ENCODE measurements at places on chromosomes 7 and 10.

DNA sequence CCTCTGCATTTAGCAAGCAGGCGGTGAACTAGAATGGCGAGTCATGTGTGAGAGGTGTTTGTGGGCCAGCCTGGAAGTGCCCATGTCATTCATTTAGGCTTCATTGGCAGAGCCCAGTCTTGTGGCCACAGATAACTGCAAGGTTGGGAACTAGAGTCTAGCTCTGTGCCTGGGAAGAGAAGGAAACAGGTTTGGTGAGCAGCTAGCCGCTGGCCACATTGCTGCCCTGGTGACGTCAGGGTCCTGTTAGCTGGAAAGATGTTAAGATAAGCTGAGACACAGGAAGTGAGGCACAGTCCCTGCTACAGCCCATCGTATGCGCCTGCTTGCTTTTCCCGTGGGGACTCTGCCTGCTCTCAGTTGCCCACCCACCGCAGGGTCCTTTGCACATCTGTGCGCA, 185.5 kb downstream of the CAMK1D start:
- DNase-seq = no peak

GRCh38 chr10:69816521-69816920, 14.8 kb downstream of the COL13A1 start:
- DNase-seq = no peak

- DNase-seq = no peak
These were observed 140.6 kb upstream of the TMEM168 start for GRCh38 chr7:112930787-112931186.

- no peak for DNase-seq
These were observed 675.3 kb downstream of the INHBA start for GRCh38 chr7:41027428-41028115.

- DNase-seq = no peak
These were observed 391.6 kb downstream of the INHBA start for GRCh38 chr7:41311301-41311700.

DNA sequence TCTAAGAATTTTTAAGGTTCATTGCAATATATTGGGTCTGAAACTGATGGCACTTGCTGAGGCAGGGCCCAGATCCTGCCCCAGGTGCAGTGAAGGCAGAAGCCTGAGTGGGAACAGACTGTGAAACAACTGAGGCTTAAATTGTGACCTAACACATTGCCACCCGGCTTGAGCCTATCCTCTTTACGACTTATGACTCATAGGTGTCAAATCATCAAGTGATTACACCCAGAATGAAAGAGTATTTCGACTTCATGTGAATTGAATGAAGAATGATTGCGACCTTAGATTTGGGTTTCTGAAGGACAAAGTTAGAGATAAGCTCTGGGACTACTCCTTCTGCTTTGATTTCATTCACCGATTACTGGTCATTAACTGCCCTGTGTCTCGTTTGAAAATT, 200.9 kb downstream of the CREB5 start:
- DNase-seq = no peak

DNA sequence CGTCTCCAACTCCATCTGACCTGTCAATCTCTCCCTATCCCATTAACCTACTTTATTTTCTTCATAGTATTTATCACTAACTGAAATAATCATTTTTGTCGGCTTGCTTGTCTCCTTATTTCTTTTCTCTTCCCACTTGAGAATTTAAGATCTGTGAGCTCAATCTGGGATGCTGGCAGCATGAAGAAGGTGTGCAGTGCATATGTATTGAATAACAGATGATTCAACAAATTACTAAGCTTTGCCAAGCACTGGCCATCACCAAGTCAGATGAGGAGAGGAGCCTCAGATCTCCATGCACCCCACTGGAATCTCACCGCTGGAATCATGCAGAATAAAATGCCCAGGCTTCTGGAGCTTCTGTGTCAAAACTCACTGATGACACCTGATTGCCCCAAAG, 47.6 kb upstream of the PPP1R3C start:
- no peak for DNase-seq

DNA sequence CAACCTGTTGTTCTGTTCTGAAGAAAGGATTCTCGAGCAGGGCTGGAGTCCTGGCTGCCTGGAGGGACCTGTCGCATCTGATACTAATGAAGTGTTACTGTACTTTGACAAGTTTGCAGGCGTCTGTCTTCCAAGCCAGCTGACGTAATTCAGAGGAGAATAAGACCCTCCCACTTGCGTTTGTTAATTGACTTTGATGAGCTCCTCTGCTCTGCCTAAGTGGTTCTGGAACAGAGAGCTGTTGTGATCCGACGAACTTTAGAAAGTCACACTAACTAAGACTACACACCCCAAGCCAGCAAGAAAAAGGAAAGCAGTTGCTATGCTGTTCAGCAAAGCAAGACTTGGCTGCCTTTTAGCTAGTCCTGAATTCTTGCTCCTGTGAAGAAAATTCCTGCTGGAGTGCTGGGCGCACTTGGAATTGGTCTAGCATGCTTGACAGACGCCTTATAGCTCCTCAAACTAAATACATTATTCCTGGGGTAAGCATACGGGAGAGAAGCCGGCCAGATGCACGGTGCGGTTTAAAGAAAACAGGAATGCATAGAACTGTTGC, 200.3 kb downstream of the CACNB2 start:
- no peak for DNase-seq

- no peak for DNase-seq
These were observed 21.0 kb downstream of the PWWP2B start for GRCh38 chr10:132417957-132418441.

DNA sequence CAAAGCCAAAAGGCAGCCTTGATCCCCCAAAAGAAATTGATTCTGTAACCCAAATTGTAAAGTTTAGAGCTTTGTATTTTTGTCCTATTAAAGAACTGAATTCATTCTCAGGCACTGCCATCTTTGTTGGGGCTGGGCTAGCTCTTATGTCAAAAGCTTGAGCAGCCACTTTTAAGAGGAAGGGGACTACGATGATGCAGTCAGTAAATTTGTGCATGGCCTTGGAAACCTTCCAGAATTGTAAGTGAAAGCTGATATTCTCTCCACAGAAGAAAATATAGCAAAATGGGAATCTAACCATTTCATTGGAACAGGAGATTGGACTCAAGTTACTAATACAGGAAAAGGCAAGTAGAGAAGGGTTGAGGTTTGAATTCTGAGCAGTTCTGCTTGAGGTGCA, 50.1 kb downstream of the RBM20 start:
- DNase-seq = no peak

DNA sequence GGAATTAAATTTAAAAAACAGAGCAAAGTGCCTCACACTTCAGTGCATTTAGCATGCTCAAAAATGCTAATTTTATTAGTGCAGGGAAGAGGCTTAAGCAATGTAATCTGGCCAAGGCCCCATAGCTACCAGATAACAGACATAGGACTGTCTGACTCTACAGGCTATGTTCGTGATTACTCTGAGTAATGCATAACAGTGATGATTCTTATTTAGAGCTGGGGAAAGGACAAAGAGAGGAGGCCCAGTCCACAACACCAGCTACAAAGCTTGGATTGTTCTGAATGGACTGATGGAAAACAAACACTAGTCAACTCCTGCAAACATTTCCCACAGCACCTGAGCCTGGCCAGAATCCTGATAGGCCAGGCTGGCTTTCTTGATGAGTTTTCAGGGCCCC, 8.4 kb upstream of the CH25H start:
- DNase-seq = no peak

DNA sequence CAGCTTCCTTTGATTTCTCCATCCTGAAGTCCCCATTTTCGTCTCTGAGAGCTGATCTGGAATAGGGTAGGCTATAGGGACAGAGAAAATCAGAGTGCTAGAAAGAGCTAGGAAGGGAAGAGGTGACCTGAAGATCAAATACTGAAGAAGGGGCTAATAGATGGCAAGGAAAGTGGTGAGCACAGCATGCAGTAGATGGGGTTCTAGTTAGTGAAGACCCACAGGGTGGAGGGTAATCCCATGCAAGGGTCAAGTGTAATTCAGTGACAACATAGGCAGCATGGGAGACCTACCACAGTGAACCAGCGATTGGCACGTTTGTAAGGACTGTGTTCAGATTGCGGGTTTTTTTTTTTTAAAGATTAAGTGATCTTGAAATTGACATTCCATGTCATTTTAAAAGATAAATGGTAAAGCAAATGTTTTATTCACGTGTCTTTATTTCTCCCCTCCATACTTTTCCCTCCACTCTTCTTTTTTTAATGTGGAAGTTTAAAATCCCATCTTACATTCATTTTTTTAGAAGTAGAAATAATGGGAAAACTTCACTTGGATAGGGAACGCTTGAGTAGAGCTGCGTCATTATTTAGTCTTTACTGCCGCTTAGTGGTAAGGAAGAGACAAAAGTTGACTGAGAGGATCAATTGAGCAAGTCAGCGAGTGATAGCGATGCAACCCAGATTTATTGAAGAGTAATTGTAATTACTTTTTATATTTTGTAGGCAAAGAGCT, 21.0 kb upstream of the ABI1 start:
- no peak for DNase-seq

DNA sequence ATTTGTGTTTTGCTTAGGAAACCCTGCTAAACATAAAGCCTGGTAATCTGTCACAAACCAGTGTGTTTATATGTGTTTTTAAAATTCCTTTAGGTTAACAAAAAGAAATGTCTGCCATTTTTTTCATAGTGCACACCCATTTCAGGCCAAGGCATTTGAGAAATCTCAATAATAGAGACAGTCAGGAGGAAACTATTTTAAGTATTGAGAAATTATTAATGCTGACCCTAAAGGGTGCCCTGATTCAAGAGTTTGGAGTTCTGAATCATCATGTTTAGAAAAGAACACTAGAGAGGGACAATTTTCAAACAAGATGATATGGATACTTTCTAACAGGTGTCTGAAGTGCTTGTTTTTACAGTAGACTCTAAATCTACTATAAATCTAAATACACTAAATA, 28.7 kb downstream of the MALRD1 start:
- DNase-seq = no peak

DNA sequence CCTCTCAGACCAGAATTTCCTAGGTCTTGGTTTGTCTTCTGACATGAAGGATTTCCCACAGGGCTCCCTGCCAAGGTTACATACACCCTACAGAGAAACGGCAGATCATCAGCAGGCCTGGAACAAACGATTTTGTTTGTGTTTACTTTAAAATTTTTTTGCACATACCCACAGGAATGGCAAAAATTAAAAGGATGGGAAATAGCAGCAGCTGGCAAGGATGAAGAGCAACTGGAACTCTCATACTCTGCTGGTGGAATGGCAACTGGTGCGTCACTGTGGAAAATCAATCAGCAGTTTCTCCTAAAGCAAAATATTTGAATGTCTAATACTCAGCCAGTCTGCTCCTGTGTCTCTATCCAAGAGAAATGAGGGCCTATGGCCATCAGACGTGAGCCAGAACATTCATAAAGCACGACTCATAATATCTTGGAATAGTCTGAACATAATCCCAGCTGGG, 6.5 kb downstream of the BAIAP2L1 start:
- no peak for DNase-seq

DNA sequence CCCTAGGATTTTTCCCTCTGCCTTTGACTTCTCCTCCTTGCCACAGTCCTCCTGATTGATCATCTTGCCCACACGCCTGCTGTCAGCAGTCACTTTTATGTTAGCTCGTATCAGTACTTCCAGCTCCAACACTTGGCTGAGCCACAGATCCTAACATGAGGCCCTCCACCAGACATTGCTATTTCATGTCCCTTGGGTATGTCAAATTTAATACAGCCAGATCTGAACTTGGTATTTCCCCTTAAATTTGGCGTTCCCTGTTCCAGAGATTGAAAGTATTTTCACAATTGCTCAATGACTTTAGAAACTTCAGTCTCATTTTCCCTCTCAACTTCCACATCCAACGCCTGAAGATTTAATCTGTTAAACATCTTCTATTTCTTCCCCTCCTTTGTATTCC, 140.4 kb downstream of the RNLS start:
- DNase-seq = no peak

DNA sequence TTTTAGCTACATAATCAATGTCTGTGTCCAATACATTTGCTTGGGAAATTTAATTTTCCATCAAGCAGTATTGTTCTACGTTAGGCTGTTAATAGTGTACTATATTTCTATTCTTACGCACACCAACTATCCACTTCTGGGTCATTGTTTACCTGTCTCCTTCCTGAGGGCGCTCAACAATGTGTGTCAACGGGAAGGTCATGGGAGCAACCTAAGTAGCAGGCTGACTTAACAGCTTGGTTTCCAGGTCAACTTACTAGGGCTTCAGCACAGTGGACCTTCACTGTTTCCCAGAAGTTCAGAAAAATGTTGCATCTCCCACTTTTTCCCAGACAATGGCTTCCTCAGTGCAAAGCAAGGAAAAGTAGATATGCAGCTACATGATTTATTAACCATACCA, 13.7 kb downstream of the THSD7A start:
- DNase-seq = no peak

GRCh38 chr10:43375401-43376020, 4.1 kb downstream of the FXYD4 start:
- DNase-seq = no peak

DNA sequence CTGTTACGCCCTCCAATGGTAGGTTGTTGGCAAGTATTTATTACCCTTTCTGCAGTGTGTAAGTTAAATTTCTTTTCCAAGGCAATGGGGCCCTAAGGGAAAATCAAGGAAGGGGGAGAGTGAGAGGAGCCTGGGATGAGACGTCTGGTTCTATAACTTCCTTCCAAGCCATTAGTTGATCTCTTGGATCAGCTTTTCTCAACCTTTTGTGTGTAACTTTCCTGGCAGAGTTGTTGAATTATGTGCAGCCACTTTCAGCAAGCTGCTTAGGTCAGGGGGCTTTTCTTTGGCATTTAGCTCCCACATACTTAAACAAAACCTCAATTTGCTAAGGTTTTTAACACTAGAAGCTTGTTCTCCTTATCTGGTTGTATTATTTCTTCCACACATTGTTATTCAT, 127.1 kb downstream of the NXPH1 start:
- no peak for DNase-seq

- no peak for DNase-seq
These were observed 121.1 kb upstream of the RHOBTB1 start for GRCh38 chr10:61065051-61065450.

- DNase-seq = no peak
These were observed 255.4 kb upstream of the LYZL1 start for GRCh38 chr10:29033311-29033940.

All from stimulated activated CD8-positive, alpha-beta memory T cell treated with anti-CD3 and anti-CD28 coated beads, Interleukin-15, amount 100 ng/mL, for 1 hour (primary cell).